Stimulated activated CD4-positive, alpha-beta T cell treated with anti-CD3 and anti-CD28 coated beads, TNF-alpha, amount 100 ng/mL, for 4 hours (primary cell): ENCODE measurements at places on chromosomes 6 and 20.

- no peak for DNase-seq
Measured at GRCh38 chr6:34455831-34456230, 10.0 kb upstream of the PACSIN1 start.

GRCh38 chr20:12243327-12243726 is 325.6 kb downstream of the BTBD3 start:
- DNase-seq: no peak

- no peak for DNase-seq
Measured at GRCh38 chr6:45606831-45607400, 229.2 kb upstream of the SUPT3H start.

GRCh38 chr20:49904440-49905214 is 10.7 kb downstream of the SPATA2 start:
- no peak for DNase-seq

DNA sequence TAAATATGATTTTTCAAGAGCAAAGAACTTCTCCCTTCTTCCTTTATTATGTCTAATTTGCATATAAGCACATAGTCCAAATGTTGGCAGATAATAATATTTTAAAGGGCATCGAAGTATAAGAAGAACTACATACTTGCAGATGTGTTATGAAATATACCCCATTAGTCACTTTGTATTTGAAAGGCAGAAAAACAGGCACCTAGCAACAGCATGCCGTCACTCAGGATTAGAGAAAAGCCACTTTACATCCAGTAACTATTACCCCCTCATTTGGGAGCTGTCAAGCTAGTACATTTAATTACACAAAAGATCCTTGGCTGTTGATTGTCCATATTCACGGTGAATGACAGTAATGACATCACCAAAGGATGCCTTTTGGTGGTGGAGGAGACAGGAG is 99.3 kb upstream of the ARMC2 start:
- no peak for DNase-seq
